Bronchus fibroblast of lung (primary cell): ENCODE measurements at places on chromosomes 3 and 15. TPM values are rescaled to one million over a fixed set of nuclear protein-coding genes. Genes with fewer than 3 reads are reported as not detected.

LMAN1L gene
- total RNA-seq, result not detected in 2 replicates

KIF7 gene
- 7.6 and 8.6 TPM in 2 replicates for total RNA-seq

NRROS gene
- under 0.01 and 0.17 TPM in 2 replicates for total RNA-seq

GLT8D1 gene
- total RNA-seq, result 79.7 and 87.9 TPM in 2 replicates

SETMAR gene
- 10.9 and 11.1 TPM in 2 replicates for total RNA-seq

ECT2 gene
- 52.6 and 57.0 TPM in 2 replicates for total RNA-seq

ACTRT3 gene
- total RNA-seq, result 3.6 and 3.7 TPM in 2 replicates

SLC12A8 gene
- total RNA-seq, result 4.8 and 6.2 TPM in 2 replicates

CISH gene
- total RNA-seq, result 1.2 and 2.1 TPM in 2 replicates

COLQ gene
- 0.15 and 0.17 TPM in 2 replicates for total RNA-seq

MORF4L1 gene
- 321 and 331 TPM in 2 replicates for total RNA-seq

ALPK3 gene
- 0.74 and 0.84 TPM in 2 replicates for total RNA-seq

ZNF80 gene
- total RNA-seq, result not detected in 2 replicates

PRSS50 gene
- total RNA-seq, result not detected in 2 replicates

AGTR1 gene
- total RNA-seq, result 2.7 and 2.8 TPM in 2 replicates

ZIC1 gene
- under 0.01 TPM in 1 of 2 replicates, not detected in the other for total RNA-seq

GPR149 gene
- total RNA-seq, result not detected in 2 replicates

TGM4 gene
- 0.15 and 0.17 TPM in 2 replicates for total RNA-seq

FAM3D gene
- total RNA-seq, result not detected in 2 replicates

MESP1 gene
- 0.45 and 0.84 TPM in 2 replicates for total RNA-seq

ARPP19 gene
- 54.6 and 73.8 TPM in 2 replicates for total RNA-seq

CYP1A1 gene
- total RNA-seq, result not detected in 2 replicates

TMC3 gene
- not detected in 2 replicates for total RNA-seq

MEF2A gene
- total RNA-seq, result 11.6 and 17.7 TPM in 2 replicates

IQCF5 gene
- not detected in 2 replicates for total RNA-seq

ARL6IP5 gene
- 156 and 158 TPM in 2 replicates for total RNA-seq

GRAMD2A gene
- total RNA-seq, result 0.74 and 1.5 TPM in 2 replicates

TP63 gene
- not detected in 2 replicates for total RNA-seq

FOXB1 gene
- total RNA-seq, result not detected in 2 replicates

CMTM8 gene
- 1.0 and 1.5 TPM in 2 replicates for total RNA-seq

SLC22A14 gene
- not detected in 2 replicates for total RNA-seq

ISLR gene
- total RNA-seq, result 10.1 and 16.1 TPM in 2 replicates

C3orf49 gene
- not detected in 2 replicates for total RNA-seq

ARHGAP11A gene
- total RNA-seq, result 23.3 and 32.6 TPM in 2 replicates

HTR3E gene
- not detected in 2 replicates for total RNA-seq
